ENCODE measurements at places on chromosomes 16 and 17. TPM values are rescaled to one million over a fixed set of nuclear protein-coding genes. Genes with fewer than 3 reads are reported as not detected.

Gene MPP2
- 14.1 TPM for total RNA-seq

Gene CD300E
- total RNA-seq = not detected

GRCh38 chr17:37750768-37751475 is 6.1 kb upstream of the HNF1B start:
- DNase-seq = no peak

DNA sequence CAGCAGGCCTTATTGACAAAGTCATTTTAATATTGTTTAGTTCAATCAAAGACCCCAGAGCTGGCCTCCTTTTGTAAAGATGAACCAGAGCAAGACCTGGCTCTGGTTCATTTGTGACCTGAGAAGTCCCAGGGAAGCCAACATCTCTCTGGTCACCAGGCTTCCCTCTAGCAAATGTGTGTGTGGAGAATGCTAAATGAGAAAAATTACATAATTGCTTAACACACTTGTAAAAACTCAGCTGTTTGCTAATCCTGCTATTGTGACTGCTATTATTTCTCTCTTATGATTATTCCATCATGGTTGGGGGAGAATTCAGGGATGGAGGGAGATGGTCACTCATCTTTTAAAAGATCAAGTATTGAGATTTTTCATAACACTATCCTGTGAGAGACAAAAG is 94.3 kb upstream of the CLEC3A start:
- no peak for DNase-seq

DNA sequence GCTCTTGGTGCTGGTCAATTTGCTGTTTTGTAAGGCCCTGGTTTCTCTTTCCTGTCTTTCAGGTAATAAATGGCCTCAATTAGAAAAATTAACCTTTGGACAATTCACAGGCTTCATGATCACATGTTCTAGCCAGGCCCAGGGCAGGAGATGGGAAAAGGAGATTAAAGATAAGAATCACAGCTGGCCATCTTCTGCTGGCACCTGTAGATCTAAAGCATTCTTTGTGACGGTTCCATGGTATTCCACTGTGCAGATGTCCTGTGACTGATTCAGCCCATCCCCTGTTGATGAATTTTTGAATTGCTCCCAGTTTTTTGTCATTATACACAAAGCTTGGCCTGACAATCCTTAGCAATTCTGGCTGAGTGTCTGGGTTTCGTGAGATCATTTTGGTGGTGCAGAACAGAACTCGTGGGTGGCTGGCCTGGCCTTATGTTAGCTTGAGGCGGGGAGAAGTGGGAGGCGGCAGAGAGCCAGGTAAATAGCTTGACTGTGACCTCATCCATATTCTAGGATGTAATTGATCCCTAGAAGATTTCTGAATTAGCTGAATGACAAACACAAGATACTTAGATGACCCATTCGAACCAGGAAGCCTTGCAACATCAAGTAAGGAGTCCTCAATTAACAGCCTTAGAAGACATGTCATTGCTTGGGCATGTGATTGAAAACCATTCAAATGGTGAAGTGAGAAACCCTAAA is 14.1 kb downstream of the TMC5 start:
- no peak for DNase-seq

DNA sequence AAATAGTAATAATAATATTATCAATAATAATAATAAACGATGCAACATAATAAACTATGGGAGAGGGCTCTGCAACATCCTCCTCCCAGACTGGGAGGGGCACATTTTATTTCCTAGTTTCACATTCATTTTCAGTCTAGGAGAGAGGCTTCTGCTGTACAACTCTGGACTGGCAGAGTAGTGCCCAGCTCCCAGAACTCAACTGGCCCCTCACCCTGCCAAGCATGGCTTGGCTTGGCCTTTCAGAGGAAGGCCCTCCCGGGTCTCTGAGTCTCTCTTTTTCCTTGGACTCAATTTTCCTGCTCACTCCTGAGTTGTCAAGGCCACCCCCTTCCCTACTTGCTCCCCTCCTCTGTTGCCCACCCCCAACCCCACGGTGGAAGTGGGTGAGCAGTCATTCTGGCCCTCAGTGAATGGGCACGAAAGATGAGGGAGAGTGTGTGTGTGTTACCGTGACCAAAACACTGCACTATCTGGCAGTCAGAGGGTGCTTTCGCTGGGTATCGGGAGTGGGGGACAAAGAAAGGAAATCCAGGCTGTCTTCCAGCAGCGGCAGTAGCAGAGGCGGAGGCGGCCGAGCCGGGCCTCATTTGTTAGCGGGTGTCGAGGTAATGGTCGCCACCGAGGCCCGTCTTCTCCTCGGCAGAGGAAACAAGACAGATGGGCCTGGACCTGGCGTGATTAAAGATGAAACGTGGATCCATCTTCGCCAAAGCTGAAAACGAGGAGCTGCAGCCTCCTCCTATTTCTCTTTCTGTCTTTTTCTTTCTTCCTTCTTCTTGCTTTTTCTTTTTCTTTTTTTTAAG is 2.3 kb downstream of the HOXB4 start:
- no peak for DNase-seq

Gene NPIPA8
- not detected for total RNA-seq

Gene MFSD6L
- 0.43 TPM for total RNA-seq

Gene KIF1C
- 75.0 TPM for total RNA-seq

DNA sequence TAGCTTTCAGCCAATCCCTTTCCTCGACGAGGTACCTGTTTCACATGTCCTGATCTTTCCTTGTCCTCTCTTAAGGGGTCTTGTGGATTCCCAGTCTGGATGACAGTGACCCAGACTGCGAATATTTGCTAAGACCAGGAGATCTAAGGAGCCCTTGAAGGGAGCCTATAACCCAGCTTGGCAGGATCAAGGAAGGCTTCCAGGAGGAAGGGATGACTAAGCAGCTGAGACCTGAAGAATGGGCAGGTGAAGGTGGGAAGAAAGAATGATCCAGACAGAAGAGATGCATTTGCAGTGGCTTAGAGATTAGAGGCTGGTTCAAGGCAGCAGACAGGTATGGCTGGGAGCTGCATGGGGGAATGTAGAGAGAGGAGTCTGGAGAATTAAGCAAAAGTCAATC is 1.9 kb upstream of the PDK2 start:
- DNase-seq = no peak

GRCh38 chr17:58525239-58525638 is 10.8 kb upstream of the MTMR4 start:
- no peak for DNase-seq

Gene HS3ST6
- total RNA-seq = not detected

DNA sequence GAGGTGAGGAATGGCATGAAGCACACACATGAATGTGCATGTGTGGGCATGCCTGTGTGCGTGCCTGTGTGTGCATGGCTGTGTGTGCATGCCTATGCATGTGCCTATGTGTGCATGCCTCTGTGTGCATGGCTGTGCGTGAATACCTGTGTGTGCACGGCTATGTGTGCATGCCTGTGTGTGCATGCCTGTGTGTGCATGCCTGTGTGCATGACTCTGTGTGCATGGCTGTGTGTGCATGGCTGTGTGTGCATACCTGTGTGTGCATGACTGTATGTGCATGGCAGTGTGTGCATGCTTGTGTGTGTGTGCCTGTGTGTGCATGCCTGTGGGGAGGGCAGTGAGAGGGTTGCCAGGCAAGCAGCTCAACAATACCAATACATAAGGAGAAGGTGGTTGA is 276.5 kb upstream of the ERCC4 start:
- no peak for DNase-seq

Gene TMEM101
- total RNA-seq = 38.2 TPM

DNA sequence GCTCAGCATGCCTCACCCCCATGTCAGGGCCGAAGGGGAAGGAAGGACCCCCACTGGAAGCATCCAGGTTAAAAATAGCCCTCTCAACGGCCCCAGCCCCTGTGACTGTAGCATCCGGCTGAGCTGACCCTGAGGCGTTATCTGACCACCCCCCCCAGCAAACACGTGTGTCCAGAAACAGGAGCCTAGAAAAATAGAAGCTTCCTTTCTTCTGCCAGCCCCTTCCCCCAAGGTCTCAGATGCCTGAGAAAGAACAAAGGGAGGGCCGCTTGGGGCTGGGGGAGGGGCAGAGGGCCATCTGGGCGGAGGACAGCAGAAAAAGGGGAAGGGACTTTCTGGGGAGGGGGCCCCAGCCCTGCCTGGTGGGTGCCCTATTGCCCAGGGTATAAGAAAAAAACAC is 55.8 kb downstream of the ACTG1 start:
- DNase-seq = no peak

GRCh38 chr17:58970609-58971450 is 135.8 kb downstream of the TRIM37 start:
- DNase-seq = no peak

Gene CCL13
- total RNA-seq = not detected

GRCh38 chr17:81912441-81913309 is 1.5 kb upstream of the PCYT2 start:
- no peak for DNase-seq

Gene CMTM2
- total RNA-seq = 1.8 TPM

Gene ALKBH5
- 81.2 TPM for total RNA-seq

DNA sequence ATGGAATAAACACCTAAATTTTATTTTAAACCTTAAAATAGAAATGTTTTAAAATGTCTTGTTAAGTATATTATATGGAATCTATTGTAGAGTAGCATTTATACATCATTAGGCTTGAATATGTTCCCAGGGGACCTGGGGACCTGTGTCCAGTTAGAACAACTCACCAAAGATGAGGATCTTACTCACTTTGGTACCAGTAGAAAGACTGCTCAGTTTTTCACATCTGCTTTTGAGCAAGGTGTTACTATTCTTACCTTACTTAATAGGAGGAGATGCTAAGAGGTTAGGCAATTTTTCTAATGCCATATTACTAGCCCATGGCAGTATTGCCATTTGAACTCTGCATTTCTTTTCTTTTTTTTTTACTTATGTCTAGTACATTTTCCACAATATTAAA is 14.7 kb downstream of the STXBP4 start:
- DNase-seq = no peak

Gene KIF18B
- total RNA-seq = 22.5 TPM

Gene SEZ6L2
- total RNA-seq = 12.8 TPM

DNA sequence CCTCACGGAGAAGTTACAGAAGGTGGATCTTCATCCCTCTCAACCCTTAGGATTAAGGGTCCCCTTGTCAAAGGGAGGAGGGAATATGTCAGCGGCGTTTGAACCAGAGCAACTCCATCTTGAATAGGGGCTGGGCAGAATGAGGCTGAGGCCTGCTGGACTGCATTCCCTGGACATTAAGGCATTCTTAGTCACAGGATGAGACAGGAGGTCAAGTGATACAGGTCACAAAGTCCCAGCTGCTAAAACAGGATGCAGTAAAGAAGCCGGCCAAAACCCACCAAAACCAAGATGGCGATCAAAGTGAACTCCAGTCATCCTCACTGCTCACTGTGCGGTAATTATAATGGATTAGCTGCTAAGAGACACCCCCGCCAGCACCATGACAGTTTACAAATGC is 36.7 kb downstream of the RBFOX3 start:
- no peak for DNase-seq

Gene ATP1B2
- not detected for total RNA-seq

Gene GRAPL
- not detected for total RNA-seq

DNA sequence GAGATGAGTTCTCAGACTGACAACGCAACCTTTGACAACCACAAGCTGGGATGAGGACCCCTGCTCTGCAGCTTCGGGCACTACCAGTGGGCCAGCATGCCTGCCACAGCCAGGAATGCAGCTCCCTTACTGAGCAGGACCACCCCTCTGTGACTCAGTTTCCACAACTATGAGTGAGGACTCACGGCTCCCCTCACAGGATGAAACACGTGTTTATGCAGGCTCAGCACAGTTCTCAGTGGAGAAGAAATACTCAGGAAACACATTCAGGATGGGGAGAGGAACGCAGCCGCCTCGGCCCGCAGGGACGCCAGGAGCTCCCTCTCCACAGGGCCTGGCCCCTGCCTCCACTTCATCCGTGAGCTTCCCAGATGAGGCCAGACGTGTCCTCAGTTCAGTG is 14.1 kb downstream of the DNASE1 start:
- DNase-seq = no peak

- DNase-seq = no peak
Measured at GRCh38 chr17:5234645-5235576, at the start of gene SCIMP. Gene SCIMP (minus strand): TSS chr17:5234860. CDS start chr17:5234755, 105 bp downstream.

GRCh38 chr17:74245871-74246270 is 28.2 kb upstream of the DNAI2 start:
- DNase-seq = no peak

DNA sequence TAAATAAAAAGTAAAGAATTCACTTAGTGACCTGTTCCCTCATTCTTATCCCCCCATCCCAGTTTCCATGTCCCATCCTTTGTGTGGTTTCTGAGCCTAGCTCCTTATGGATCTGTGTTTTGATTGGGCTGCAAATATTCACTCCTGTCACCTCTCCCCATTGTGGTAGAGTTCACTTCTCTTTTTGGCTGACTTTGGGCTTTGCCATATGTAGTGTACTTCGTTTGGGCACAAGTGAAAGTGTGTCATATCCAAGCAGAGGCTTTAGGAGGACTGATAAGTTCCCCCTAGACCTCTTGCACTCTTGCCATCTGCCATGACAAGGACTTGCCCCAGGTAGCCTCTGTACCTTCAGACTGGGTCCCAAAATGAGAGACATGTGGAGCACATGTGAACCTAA is 13.0 kb upstream of the DHRS7B start:
- no peak for DNase-seq

Gene TAT
- not detected for total RNA-seq

Gene KRTAP4-5
- total RNA-seq = not detected

- DNase-seq = no peak
Measured at GRCh38 chr16:55033225-55034156, 102.8 kb downstream of the IRX5 start.

Gene PRSS27
- total RNA-seq = 0.29 TPM

Gene UTS2R
- not detected for total RNA-seq

DNA sequence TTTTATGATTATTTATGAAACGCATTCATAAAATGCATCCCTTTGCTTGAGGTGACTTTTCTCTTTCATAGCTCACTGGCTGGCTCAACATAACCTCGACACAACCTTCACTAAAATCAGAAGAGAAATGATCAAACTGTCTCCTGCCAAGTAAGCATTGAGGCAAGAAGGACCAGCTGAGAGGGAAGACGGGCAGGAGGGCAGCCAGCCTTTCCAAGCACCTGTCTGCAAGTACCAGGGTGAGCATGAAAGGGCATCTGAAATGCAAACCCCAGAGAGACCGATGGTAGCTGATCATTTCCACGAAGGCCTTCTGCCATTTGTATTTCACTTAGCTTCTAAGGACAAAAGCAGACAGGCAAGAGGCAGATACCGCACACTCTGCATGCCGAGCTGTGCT is 52.1 kb upstream of the RPH3AL start:
- no peak for DNase-seq

GRCh38 chr16:85522308-85522841 is 90.7 kb upstream of the GSE1 start:
- no peak for DNase-seq

GRCh38 chr16:79994418-79994817 is 393.9 kb upstream of the MAF start:
- no peak for DNase-seq

Gene PRAC2
- not detected for total RNA-seq

Gene GPR142
- total RNA-seq = not detected

Gene LASP1
- total RNA-seq = 308 TPM
